ENCODE measurements at places on chromosomes 1 and 21.

- peak; percentile 60 for DNase-seq
Observed at GRCh38 chr1:28877132-28877781, 37.1 kb upstream of the EPB41 start.

DNA sequence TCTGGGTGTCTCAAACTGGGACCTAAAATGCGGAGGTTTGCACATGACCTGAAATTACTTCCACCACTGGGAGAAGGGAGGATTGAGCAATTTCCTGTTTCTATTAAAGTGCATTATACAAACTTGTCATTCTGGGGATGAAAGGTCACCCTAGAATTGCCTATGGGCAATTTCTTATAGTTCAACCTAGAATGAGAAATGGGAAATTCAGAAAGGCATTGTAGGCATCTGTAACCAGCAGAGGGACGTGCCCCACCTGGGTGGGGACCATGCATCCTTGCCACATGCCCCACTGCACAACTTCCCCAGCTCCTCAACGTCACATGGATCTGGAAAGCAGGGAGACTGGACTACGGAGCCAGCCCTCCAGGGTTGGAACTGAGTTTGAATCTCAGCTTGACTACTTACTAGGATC lies 47.0 kb downstream of the MRPL39 start:
- DNase-seq, result no peak

- no peak for DNase-seq
Observed at GRCh38 chr1:63442141-63442475, 74.7 kb downstream of the ALG6 start.

DNA sequence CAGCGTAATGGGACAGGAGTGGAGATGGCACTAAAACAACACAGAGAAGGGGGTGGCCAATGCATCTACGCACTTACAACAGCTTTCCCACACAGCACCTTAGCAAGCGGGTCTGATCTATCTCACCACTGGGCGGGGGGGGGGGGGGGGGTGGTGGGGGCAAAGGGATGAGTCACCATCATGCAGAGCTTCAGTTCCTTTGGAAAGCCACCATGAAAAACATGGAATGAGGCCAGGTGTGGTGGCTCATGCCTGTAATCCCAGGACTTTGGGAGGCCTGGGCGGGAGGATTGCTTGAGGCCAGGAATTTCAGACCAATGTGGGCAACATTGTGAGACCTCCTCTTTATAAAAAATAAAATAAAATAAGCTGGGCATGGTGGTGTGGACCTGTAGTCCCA lies 47.2 kb downstream of the KLHDC7A start:
- DNase-seq, result no peak

DNA sequence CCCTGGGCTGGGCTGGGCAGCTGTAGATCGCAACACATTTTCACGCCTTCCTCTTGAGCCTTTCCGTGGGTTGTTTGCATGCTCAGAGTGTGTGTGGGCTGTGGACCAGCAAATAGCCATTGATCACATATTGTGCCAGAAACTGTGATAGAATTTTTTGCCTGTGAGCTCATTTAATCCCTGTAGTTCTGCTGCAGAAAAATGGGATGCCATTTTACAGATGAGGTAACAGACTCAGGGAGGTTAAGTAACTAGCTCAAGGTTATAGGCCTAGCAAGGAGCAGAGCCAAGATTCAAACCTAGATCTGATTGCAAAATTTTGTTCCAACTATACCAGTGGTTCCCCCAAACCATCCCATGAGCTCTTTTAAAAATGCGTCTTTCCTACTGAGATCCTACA lies 10.5 kb downstream of the SPATA46 start:
- DNase-seq, result no peak

GRCh38 chr1:226664413-226665101 lies 74.5 kb downstream of the ITPKB start:
- DNase-seq, result no peak

GRCh38 chr1:231420959-231421545 lies 1.0 kb downstream of the EGLN1 start:
- no peak for DNase-seq

DNA sequence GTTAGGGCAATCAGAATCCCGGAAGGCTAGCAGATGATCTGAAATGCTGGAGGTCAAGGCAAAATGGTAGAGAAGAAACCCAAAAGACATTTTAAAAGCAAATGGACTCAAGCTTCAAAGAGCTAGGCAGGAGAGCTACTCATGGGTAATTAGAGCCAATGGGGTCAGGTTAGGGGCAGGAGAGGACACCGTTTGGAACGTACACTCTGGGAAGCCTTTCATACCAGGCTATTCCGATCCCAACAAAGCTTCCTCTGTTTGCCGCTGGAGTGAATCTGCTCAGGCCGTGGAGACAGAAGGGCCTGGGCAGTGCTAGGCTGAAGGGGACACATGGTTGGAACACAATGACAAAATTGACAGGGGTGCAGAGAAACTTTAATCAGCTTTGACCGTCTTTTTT lies 346.6 kb downstream of the RPS6KC1 start:
- no peak for DNase-seq

- no peak for DNase-seq
Observed at GRCh38 chr21:42093991-42094421, 22.9 kb downstream of the UMODL1 start.

- DNase-seq, result no peak
Observed at GRCh38 chr1:54955359-54955758, 25.1 kb upstream of the TMEM61 start.

Data from stimulated activated CD4-positive, alpha-beta T cell treated with anti-CD3 and anti-CD28 coated beads, Interleukin-2, amount 100 ng/mL, for 4 hours (primary cell).